CD4-positive, alpha-beta T cell treated with Interleukin-17A for 1 hour (primary cell): ENCODE measurements at places on chromosomes 4 and X.

- no peak for DNase-seq
Observed at GRCh38 chr4:168651374-168651773, 154.5 kb downstream of the PALLD start.

DNA sequence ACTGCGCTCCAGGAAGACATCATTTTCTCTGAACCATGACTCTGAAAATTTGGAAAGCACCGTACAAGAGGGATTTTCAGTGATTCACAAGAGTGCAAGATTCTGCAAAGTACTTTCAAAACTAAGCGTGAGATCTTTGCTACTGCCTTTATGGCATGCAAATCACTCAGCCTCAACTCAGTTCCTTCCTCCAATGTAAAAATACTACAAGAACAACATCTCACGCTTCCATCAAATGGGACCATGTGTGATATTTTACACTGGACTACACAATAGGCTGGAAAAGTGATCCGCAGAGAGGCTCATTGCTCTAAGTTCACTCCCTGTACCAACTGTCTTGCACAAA lies 674 bp upstream of the IL15 start:
- DNase-seq = no peak

DNA sequence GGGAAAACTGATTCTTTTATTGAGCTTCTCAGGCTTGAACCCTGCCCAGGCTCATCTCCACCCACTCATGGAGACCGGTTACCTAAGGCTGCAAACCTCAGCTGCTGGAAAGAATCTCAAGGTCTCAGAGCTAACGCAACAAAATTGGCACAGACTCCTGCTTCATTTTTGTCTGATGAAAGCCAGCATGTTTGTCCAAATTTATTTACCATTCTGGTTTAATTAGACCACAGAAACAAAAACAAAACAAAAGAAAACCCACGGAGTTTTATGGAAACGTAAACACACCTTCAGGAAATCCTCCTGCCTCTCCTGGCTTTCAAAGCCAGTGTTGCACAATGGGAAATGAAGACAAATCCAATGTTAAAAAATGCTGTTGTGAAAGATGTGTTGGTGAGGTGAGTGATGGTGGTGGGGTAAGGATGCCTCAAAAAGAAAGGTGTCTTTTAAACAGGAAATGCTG lies 56.4 kb upstream of the PDLIM3 start:
- no peak for DNase-seq

DNA sequence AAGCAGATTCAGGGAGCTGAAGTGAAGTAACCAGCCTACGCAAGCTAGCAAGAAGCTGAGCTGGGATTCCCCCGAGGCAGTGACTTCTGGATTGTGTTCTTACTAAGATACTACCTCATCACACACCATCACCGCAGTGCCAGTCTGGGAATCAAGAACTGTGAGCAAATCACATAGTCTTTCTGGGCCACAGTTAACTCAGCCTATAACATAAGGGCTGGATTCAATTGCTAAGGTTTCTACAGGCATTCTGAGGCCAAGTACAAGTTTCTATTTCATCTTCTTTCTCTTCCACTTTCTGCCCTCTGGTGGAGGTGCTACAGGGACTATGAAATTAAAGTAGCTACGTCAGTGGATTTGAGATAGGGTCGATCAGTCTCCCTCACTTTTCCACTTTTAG lies 1.4 kb upstream of the CORIN start:
- DNase-seq = peak; percentile 46

GRCh38 chr4:74531963-74532794 lies 87.2 kb downstream of the AREG start:
- peak; percentile 39 for DNase-seq
